ENCODE measurements at places on chromosomes 4 and X.

DNA sequence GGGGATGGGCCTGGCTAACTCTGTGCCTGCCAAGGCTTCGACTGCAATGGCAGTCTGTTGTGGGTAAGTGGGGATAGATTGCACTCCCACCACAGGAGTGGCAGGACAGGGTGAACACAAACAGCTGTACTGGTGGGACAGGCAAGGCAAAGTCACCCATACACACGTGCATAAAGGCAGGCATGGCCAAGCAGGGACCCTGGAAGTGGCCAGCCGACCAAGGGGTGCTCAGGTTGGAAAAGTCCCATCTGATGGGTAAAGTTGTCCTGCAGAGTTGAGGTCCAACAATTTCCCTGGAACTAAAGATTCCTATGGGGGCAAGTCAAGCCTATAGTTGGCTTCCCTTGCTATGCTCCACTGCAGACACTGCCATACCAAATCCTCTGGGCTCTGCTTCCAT lies 1961.9 kb upstream of the ADGRL3 start:
- no peak for DNase-seq

DNA sequence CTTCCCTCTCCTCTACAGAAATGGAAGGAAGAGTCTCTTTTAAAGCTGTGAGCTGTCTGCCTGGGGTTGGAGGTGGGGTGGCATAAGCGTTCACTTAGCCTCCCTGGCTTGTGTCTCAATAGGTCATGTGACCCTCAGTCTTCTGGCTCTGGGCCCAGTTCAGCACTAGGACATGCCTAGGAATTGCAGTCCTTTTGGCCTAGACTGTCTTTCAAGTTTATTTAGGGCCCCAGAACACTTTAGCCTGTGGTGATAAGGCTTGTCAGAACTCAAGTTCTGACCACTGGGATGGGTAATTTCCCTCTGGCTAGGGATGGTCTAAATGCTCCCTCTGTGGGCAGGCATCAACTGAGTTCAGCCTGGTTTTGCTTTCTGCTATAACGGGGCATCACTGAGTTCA lies 34.3 kb upstream of the ARMCX4 start:
- no peak for DNase-seq

DNA sequence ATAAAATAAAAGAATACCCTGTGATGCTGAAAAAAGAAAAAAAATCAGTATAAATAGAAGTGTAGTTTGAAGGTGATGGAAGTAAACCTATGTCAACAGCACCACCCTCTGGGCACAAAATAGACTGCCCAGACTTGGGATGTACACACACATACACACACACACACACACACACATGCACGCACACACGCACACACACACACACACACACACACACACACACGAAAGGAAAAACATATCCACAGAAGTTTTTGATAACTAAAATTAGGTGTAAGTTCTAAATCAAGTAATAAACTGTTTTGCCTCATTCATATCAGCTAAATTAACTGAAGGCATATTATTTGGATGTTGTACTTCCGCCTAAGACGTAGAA lies 40.5 kb downstream of the ANXA5 start:
- no peak for DNase-seq

DNA sequence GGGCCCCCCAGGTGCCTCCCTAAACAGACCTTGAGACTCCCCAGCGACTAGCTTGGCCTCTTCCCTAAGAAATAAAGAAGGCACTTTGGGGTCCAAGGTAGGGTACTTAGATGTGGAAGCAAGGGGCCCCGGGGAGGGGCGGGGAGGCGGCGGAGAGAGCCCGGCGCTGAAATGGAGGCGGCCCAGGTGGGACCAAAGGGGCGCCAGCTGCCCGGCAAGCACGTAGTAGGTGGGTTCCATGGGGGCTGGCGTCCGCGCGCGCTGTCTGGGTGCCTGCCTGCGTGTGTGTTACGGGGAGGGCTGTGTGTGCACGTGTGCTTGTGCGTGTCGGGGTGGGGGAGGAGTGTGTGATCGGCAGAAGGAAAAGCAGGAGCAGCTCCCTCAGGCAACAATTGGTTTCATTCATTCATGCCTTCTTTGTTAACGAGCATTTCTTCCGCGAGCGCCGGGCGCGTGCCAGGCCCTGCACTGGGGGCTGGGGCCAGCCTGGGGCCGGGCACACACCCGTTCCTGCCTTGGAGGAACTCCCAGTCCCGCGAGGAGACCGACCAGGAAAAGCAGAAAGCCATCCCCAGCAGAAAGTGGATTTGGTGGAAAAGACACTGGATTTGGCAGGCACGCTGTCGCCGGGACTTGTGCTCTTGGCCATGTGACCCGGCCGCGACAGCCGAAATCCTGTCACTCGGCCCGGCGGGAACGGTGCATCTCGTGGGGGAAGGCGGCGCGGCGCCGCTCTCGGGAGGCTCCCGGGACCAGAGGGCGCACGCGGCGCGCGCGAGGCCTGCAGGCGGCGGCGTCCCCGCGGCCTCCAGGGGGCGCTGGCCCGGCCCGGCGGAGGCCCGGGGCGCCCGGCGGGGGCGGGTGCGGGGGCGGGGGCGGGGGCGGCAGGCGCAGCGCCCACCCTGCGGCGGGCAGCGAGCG lies 3.3 kb upstream of the DUSP9 start:
- DNase-seq = no peak

GRCh38 chr4:25981749-25982148 lies 67.7 kb downstream of the SMIM20 start:
- DNase-seq = no peak

DNA sequence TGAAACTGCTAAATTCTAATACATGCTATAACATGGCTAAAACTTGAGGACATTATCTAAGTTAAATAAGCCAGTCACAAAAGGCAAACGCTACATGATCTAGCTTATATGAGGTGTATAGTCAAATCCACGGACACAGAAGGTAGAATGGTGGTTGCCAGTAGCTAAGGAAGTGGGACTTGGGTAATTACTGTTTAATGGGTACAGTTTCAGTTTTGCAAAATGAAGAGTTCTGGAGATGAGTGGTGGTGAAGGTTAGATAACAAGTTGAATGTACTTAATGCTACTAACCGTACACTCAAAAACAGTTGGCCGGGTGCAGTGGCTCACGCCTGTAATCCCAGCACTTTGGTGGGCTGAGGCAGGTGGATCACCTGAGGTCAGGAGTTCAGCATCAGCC lies 644.5 kb upstream of the DIPK2B start:
- no peak for DNase-seq

DNA sequence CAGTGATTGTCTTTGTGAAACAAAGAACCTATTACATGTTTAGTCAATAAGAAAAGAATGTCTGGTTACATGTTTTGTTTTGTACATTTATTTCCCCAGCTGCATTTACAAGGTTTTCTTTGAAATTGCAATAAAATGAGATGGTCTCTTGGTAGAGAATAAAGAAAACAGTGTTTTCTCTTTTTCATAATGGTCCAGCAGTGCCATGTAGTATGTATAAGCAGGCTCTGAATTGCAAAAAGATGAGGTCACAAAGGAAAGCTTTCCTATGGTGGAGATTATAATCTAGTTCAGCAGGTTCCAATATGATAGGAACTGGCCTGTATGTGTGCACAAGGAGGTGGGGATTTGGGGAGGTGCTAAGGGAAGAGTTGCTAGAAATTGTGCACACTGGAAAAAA lies 1417.3 kb downstream of the STIM2 start:
- no peak for DNase-seq

- DNase-seq = no peak
Measured at GRCh38 chr4:3419836-3420605, 21.7 kb upstream of the HGFAC start.

DNA sequence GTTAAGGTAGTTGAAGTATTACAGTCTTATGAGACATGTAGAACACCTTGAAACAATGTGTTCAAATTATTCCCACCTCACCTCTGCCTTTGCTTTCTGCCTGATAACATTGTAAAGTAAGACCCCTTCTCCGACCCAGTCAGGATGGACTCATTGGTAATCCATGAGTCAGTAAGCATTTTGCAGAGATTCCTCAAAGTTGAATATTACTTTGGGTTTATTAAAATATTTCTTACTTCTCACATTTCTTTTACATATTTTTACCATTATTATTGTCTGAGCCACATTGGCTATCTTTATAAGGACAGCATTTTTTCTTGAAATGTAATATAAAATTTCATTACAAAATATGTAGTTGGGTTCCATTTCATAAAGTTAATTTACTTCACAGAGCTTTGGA lies 201.6 kb downstream of the BMPR1B start:
- DNase-seq = no peak

DNA sequence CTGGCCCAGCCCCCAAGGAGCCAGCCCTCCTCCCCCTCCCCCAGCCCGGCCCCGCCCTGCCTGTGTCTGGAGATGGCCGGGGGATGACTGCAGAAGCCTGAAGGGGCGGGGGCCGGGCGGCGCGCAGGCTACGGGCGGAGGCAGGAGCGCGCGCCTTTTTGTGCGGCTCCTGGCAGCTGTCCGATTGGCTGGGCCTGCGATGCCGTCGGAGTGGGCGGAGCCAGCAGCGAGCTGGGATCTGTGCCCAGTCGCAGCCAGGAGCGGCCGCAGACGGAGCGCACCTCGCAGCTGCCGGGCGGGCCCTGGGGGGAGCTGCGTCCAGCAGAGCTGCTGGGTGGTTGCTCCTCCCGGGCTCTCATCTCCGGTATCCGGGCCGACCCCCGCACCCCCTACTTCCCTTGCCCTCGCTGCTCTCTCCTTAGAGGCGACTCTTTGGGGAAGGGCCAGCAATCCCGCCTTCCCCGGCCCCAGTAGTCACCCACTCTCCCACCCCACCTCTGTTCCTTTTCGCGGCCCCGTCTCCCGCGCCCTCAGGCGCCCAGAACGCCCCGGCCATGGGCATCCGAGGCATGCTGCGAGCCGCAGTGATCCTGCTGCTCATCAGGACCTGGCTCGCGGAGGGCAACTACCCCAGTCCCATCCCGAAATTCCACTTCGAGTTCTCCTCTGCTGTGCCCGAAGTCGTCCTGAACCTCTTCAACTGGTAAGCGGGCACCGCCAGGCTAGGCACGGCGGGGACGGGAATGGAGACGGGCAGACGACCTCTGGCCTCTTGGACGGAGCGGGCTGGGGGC lies at the start of gene GABRQ:
TSS of gene GABRQ (plus strand) at position 247 of the 794 bp plus-strand sequence. CDS start at position 555, 308 bp downstream.
- DNase-seq = peak; percentile 67

DNA sequence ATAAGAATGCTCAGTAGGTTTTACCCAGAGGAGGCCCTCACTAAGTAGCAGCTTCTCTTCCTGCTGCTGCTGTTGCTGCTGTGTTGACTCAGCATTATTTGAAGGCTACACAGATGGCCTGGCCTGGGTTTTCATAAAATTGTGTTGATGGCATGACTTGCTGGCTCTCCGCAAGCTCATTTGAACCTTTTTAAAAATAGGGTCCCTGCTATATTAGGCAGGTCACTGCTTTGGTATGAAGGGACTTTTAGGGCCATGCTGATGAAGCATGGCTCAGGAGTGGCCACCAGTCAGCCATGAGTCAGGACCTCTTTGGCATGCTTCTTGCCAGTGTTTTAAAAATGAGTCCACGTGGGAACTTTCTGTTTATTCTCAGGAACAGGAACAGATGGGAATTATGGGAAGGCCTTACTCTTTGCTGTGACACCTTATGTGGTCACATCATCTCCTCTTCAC lies 128.7 kb downstream of the MID1IP1 start:
- DNase-seq = no peak
